ENCODE measurements at places on chromosomes 7 and 10.

DNA sequence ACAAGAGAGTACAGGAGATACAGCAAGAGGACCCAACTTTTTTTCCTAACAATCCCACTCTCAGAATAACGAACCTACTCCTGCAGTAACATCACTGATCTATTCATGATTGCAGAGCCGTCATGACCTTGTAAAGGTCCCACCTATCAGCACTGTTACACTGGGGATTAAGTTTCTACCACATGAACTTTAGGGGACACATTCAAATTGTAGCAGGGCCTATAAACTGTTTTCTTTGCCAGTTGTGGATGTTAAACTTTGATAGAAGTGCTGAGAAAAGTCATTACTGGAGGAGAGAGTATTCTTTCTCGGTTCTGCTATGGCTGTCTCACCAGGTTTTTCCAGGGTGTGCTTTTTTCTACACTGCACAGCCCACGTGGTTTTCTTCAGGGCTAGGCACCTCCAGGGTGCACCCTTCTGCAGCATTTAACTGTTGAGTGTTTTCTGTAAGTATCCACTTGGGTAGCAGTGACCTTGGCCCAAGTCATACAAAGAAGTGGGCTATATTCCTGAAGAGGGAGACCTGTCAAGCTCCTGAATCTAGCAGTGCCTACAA, 131.6 kb upstream of the AHR start:
- DNase-seq, result no peak

- DNase-seq, result no peak
Observed at GRCh38 chr7:35983626-35984025, 169.4 kb upstream of the EEPD1 start.

DNA sequence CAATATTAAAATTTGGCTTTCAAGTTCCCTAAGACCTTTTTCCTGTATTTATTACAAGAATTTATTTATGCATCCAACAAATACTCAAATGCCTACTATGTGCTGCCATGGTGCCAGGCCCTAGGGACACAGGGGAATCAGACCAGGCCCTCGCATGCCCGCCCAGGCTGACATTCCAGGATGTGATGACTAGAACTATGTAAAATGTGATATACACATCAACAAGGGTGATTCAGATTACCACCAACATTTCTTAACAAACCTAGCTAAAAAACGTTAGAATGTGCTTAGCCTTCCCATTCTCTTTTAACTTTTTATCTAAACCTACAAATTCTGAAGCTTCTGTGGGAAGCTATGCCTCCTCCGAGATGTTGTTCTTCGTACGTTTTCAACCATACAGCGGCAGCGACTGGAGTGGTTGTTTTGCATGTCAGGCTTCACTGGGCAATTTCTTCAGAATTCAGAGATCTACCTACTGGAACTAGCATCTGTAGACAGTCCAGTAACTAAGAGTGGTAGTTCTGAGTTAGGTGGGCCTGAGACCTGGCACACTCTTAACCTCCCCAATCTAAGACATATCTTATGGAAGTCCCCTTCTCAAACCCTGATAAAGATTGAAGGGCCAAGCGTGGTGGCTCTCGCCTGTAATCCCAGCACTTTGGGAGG, 22.1 kb downstream of the GNA12 start:
- no peak for DNase-seq

- DNase-seq, result peak; percentile 10
Observed at GRCh38 chr7:157550300-157551275, 213.8 kb downstream of the DNAJB6 start.

GRCh38 chr7:1804310-1804709, 134.2 kb downstream of the ELFN1 start:
- DNase-seq, result no peak

- no peak for DNase-seq
Observed at GRCh38 chr7:120441850-120442249, 168.9 kb downstream of the KCND2 start.

DNA sequence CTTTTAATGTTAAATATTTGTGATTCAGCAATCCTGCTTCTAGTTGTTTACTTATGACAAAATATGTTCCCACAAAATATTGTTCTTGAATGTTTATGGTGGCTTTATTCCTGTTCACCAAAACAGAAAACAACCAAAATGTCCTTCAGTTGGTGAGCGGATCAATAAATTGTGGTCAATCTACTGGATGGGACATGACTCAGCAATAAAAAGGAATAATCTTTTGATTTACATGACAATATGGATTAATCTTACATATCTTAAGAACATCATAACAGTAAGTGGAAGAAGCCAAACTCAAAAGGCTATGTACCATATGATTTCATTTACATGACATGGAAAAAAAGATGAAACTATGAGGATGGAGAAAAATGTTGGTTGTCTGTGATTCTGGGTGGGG, 691.3 kb upstream of the GHITM start:
- no peak for DNase-seq

All from femur (tissue), 1 donor.